ENCODE measurements at places on chromosomes 12 and 14. TPM values are rescaled to one million over a fixed set of nuclear protein-coding genes. Genes with fewer than 3 reads are reported as not detected.

Gene GPR162
- 5.7 TPM for total RNA-seq

Gene PLCZ1
- total RNA-seq: not detected

Gene BCDIN3D
- 2.6 TPM for total RNA-seq

- peak; percentile 46 for DNase-seq
These were observed 341.6 kb upstream of the SFSWAP start for GRCh38 chr12:131369094-131369845.

GRCh38 chr12:6069437-6070093 lies 54.9 kb downstream of the VWF start:
- DNase-seq: no peak

GRCh38 chr14:67704484-67705089 lies 2.9 kb downstream of the RDH12 start:
- no peak for DNase-seq

- DNase-seq: no peak
These were observed 161.2 kb downstream of the PRKCH start for GRCh38 chr14:61482348-61483206.

- DNase-seq: no peak
These were observed 14.3 kb downstream of the CFL2 start for GRCh38 chr14:34699873-34700621.

GRCh38 chr12:46268583-46269428 lies at the start of gene SLC38A1:
SLC38A1 (minus strand) TSS chr12:46269043; CDS start chr12:46239800, 29,243 bp downstream.
- DNase-seq: peak; percentile 94

DNA sequence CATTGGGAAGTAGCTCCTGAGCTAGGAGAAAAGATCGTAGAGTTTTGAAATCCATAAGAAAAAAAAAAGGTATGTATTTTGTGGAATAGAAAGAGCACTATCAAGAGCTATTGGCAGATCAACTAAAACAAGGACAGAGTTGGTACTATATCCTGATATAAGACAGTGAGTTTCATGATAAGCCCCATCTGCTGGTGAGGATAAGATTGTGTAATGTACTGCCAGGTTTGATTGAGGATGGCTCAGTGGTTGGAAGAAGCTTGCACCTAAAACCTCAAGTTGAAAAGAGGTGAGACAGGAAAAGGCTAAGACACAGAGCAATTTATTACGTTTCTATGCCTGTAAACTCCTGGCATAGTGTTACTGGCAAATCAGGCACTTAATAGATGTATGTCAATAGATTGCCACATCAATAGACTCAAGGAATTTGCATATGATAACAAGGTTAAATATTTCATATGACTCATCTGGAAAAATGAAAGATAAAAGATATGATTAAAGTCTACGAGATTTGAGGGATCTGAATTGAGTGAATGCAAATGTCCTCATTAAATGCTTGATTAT lies 525.6 kb downstream of the FLRT2 start:
- DNase-seq: no peak

All from cardiac septum (tissue), 1 donor.